Pancreas (tissue), 10 donors: ENCODE measurements at places on chromosomes 11 and 22. TPM values are rescaled to one million over a fixed set of nuclear protein-coding genes. Genes with fewer than 3 reads are reported as not detected.

DNA sequence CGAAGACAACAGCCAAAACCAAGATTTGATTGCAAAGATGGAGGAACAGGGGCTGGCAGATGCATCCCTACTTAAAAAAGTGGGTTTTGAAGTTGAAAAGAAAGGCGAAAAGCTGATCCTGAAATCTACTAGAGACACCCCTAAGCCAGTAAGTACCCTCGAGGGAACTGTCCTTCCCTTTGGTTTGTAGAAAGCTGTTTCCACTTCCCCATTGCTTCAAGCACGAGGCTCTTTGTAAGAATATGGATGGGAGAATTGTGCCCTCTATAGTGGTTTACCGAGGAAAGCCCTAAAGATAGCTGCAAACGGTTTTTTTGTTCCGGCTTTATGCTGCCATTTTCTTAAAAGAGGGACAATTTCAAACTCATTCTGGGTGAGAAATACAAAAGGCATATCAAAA lies 133.9 kb downstream of the WNT7B start:
- DNase-seq = no peak

DNA sequence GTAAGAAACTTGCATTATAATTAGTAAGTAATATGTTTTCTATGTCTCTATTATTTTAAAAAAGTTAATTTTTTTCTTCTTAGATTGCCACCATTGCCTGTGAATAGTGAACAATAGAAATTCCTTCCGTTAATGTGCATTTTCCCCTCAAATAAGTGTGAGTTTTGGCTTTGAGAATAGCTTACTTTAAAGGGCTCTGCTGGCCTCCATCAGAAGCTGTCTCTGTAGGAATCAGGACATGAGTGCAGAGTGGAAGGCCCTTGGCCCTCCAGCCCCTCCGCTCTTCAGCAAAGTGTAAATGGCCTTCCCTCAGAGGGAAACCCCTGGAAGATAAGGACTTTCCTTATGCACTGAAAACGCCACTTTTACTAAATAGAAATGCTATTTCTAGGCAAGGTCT lies 24.1 kb upstream of the ADORA2A start:
- no peak for DNase-seq

DNA sequence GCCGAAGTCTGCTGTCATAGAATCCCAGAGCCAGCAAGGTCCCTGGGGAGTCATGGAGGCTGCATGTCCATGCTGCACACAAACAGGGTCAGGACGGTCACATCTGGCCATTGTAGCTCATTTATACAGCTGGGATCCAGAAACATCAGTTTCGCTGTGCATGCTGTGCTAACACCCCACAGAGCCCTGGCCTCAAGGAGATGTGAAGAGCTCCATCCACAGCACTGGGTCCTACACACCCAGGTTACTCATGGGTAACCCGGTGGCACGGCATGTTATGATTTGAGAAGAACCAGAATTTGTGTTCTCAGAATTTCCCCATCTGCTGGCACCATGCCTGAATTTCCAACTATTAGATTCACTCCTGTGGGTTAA lies 146.3 kb upstream of the ARHGAP20 start:
- peak; percentile 19 for DNase-seq

GRCh38 chr11:96074551-96075310 lies 150.8 kb upstream of the MTMR2 start:
- no peak for DNase-seq

- no peak for DNase-seq
These were observed 66.2 kb upstream of the POU2AF2 start for GRCh38 chr11:111179184-111179910.

GRCh38 chr11:6319001-6319703 lies 1.1 kb downstream of the CAVIN3 start:
- DNase-seq = peak; percentile 46

DNA sequence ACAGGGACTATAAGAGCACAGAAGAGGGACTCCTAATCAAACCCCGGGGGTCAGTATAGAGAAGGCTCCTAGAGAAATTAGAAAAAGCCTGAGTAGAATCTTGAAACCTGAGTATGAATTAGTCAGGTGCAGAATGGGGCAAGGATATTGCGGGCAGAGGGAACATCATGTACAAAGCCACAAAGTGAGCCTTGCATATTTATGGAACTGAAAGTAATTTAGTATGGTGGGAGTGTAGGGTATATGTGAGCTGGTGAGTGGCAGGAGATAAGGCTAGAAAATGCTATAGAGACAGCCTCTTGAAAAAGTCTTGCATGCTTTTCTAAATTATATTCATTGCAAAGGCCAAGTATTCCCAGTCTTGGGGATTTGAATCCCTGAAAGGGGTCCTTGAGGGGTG lies 93.7 kb downstream of the STIM1 start:
- no peak for DNase-seq

The KCNK4 gene
- total RNA-seq = not detected

The SLC37A4 gene
- total RNA-seq = 27.1 TPM

The TP53I11 gene
- 22.3 TPM for total RNA-seq

The RAG2 gene
- total RNA-seq = not detected

The HMGXB4 gene
- total RNA-seq = 6.9 TPM

The SCGB1C1 gene
- not detected for total RNA-seq
